Activated naive CD4-positive, alpha-beta T cell treated with Interleukin-2 at 50 U/mL for 16 hours (primary cell): ENCODE measurements at places on chromosomes 12 and 14.

GRCh38 chr12:86748894-86749293 lies 492.7 kb upstream of the MGAT4C start:
- DNase-seq: no peak

DNA sequence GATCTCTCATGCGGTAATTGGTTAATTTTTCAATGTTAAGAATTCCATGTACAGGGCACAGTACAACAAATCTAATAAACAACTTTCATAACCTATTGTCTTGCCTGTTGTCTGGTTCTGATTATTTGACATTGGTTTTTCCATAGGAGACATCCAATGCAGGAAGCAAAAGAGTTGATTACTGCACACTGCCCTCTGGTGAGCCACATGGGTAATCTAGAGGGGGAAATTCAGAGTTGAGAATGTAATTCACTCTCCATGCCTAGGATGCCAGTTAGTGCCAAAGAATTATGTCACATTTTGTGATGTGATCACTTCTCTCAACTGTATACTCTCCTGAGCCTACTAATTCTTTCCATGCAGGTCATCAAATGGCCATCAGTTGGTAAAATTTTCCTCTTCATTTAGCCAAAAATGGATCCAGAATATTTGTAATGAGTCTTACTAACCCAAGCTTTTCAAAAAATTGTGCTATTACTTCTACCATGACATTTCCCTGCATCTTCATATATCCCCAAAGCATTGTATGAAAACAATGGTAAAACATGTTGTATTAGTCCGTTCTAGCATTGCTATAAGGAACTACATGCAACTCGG lies 17.7 kb upstream of the CCDC91 start:
- no peak for DNase-seq

- no peak for DNase-seq
Measured at GRCh38 chr12:64323476-64324225, 66.9 kb downstream of the C12orf56 start.

DNA sequence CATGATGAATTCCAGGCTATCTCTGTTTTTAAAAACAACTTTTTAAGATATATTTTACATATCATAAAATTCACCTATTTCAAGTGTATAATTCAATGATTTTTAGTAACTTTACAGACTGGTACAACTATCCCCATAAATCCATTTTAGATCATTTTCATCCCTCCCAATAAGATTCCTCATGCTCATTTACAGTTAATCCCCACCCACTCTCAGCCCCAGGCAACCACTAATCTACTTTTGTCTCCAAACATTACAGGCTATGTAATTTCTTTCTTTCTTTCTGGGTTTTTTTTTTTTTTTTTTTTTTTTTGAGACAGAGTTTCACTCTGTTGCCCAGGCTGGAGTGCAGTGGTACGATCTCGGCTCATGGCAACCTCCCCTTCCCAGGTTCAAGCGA lies 81.3 kb downstream of the DNAI7 start:
- no peak for DNase-seq

DNA sequence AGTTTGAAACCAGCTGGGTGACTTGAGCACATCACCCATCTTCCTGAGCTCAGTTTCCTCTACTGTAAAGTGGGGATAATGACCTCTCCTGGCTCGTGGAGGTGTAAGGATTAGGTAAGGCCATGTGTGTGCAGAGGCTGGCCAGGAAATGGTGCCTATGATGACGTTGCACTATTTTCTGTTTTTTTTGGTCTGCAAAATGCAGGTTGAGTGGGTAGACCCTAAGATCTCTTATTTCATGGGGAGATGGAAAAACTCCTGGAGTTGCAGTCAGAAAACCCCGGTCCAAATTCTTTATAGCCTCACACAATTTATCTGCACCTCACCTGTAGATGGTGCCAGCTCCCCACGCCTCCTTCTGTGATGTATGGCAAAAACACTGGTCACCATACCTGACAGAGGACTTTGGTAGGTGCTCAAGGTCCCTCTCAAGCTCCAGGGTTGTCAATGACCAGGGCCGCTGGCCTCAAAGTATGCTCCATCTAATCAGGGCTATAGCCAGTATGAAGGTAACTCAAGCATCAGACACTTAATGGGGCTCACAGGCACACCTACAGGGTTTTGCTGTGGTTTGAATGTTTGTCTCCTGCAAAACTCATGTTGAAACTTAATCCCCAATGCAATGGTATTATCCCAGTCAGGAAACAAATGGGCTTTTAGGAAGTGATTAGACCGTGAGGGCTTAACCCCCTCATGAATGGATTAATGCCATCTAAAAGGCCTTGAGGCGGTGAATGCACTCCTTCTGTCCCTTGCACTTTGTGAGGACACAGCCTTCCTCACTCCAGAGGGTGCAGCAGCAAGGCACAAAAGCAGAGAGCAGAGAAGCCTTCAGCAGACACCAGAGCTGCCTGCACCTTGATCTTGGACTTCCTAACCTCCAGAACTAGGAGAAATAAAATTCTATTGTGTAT lies 17.6 kb downstream of the C14orf132 start:
- DNase-seq: no peak

DNA sequence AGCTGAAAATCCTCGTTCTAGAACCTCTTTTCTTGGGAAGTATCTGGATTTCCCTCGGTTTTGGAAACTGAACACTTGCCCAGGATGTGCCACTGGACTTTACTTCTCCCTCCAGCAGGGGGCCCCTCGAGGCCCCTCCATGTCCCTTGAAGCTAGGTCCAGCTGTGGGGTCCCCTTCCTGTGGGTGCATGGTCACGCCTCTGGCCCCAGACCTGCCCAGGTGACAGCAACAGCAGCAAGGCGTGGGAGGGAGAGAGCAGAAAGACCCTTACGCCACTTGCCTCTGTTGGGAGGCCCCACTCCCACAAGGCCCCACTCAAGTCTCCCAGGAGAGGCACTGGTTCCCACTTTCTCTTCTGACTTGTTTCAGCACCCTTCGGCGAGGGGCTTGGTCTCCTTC lies 3.1 kb downstream of the SLC25A29 start:
- no peak for DNase-seq

GRCh38 chr12:95114766-95115405 lies 41.5 kb upstream of the NR2C1 start:
- no peak for DNase-seq

- peak; percentile 60 for DNase-seq
Measured at GRCh38 chr12:54411391-54412241, 7.5 kb downstream of the ITGA5 start.

DNA sequence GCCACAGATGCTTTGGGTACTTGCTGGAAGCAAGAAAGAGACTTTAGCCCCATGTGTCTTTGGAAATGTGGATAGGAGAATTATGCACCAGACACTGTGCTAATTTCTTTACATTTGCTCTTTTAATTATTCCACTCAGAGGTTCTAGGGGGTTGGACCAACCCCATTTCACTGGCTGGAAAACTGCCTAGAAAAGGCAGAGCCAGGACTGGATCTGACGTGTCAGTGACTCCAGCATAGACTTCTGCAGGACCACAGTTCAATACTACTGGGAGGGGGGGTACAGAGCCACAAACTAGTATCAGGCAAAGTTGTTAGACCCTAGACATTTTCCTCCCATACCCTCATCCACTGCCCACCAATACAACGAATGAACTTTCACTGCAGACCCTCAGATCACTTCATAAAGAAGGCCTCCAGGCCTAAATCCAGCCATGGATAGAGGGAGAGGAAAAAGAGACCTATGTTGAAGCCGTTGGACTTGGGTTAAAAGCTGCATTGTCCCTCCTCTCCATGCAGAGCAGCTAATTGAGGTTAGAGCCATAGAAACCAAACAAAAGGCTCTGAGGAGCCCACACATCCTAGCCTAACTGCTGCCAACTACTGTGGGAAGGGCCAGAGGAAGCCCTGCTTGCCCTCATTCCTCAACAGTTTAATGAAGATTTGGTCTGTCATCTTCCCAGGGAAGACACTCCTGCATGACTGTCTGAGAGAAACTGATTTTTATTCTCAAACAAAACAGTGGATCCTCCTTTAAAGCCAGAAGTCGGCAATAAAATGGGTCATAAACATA lies 68.7 kb downstream of the STON2 start:
- no peak for DNase-seq

DNA sequence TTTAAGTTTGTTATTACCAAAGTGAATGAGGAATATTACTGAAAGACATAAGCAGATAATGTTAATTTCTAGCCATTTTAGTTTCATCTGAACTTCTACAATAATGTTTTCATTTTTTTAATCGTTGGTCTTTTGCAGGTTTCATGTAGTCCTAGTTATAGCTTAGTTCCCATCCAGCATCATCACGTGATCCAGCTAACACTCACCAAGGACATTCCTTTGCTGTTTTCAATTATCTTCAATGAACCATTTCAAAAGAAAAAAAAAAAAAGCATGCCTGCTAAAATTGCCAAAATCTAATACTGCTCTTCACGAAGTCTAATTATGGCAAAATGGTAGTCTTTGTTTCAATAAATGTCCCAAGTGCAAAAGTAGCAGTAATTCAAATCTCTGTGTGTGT lies 187.7 kb upstream of the ATXN7L3B start:
- DNase-seq: no peak

- peak; percentile 27 for DNase-seq
Measured at GRCh38 chr14:99257673-99258221, 14.2 kb downstream of the BCL11B start.

- no peak for DNase-seq
Measured at GRCh38 chr12:75354011-75354410, 19.5 kb downstream of the GLIPR1L1 start.

DNA sequence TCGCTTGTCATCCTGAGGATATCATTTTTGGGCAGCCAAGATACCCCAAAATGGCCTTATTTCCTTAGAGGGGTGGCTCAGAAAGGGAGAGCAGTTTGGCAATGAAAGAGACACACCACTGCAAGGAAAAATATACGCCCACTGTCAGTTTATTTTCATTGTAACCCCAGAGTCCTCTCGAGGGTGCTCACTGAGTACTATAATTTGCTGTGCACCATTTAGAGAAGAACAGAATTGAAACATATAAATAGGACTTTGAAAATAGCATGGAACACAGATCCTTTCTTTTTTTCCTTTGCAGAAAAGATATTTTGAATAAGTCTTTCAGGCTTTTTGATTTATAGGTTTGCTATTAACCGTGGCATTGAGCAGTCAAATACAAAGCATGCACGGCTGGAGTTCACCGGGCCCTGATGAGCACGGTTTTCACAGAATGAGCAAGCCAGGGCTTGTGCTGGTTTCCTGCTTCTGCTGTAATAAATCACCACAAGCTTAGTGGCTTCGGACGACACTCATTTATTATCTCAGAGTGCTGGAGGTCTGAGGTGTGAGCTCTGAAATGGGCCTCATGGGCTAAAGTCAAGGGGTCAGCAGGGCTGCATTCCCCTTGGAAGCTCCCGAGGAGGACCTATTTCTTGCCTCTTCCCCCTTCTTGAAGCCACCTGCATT lies 152.3 kb downstream of the ZNF664 start:
- no peak for DNase-seq
